Caki2 (cell line): ENCODE measurements at places on chromosomes 6 and 20. TPM values are rescaled to one million over a fixed set of nuclear protein-coding genes. Genes with fewer than 3 reads are reported as not detected.

- DNase-seq, result no peak
Observed at GRCh38 chr6:31053873-31054272, 43.6 kb downstream of the MUC22 start.

GRCh38 chr20:845226-845868 lies 11.8 kb downstream of the FAM110A start:
- DNase-seq, result no peak

DNA sequence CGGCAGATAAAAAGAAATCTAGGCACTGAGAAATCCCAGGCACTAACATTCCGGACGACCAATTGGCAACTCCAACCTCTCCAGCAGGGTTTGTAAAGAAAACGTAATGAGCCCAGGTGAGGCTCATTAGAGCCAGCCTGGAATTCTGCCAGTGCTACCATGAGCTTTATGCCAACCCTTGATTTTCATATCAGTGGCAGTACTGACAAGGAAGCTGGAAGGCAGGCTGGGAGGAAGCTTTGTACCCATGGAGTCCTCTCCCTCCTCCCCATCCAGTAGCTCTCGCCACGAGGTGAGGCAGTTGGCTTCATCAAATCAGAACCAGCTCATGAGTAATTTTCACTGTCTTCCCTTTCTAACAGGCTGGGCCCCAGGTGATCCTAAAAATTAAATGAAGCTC lies 250.2 kb downstream of the ZNF217 start:
- DNase-seq, result no peak

- no peak for DNase-seq
Observed at GRCh38 chr6:20712011-20712410, 177.8 kb downstream of the CDKAL1 start.

DNA sequence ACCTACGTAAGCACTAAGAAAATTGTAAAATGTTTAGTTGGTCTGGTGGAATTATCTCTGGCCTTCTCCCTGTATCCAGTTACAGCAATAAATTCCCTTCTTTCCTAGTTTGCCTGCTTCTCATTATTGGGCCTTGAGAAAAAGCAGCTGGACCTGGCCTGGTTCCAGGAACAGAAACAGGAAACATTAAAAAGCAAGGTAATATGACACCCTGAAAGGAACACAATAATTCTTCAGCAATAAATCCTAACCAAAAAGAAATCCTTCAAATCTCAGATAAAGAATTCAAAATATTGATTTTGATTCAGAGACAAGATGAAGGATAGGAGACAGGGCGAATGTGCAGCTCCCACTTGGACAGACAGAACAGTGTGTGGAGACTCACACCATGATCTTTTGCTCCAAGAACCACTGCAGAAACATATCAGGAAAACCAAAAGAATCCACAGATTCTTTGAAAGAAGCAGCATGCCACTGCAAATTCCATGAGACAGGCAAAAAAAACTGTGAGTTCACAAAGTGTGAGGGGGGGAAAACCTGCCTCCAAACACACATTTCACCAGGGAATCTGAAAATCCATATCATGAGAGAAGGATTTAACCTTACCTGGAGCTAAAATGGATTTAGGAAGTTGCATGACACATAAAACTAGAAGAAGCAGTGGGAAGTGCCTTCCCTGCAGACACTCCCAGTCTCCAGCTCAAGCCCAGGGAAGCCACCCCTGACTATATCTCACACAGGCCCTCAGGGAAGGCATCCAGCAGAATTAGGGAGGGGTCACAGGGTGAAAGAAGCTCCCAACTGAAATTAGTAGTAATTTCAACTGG lies 28.9 kb downstream of the TREM1 start:
- DNase-seq, result no peak

GRCh38 chr6:149334682-149335160 lies 17.2 kb downstream of the TAB2 start:
- peak; percentile 71 for DNase-seq

DNA sequence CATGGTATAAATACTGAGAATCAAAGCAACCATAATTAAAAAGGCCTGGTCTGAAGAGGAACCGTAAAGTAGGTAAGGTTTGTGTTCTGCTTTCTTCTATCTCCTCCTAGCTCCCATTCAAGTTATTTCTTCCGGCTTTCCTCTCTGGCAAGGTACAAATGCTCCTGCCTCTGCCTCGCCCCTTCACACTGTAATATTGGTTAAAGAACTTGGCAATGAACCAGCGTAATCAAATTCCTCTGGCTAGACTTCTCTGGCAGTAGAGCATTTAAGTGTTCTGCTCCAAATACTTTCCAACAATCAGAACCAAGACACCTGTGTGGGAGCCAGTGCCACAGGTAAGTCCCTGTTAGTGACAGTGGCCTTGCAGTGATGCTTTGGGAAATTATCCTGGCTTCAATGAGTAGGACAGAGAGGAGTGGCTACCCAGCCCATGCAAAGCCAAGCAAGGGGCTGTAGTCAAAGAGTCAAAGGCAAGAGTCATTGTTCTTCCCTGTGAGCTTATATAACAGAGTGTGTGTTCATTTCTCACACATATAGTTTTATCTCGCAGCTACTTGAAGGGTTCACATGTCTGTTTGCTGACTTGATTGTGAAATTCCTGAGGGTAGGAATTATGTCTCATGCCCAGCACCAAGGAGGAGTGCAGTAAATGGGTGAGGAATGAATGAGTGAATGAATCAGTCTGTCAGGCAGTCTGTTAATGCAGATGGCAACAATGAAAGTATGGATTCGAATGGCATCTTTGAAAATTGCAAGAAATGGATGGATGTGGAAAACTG lies 329.3 kb downstream of the NRN1 start:
- no peak for DNase-seq

DNA sequence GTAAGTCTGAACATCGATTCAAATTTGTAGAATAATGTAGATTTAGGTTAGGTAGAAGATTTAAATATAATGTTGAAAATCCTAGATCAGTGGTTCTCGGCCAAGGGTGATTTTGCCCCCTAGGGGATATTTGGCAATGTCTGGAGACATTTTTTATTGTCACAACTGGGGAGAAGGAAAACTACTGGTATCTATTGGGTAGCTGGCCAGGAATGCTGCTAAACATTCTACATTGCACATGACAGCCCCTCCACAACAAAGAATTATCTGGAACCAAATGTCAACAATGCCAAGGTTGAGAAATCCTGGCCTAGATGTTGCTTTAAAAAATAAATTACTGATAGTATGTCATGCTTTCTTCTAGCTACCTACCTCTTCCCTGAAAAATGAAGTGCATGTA lies 76.1 kb downstream of the HIVEP2 start:
- peak; percentile 30 for DNase-seq

- no peak for DNase-seq
Observed at GRCh38 chr20:58130156-58130555, 98.3 kb downstream of the ANKRD60 start.

DNA sequence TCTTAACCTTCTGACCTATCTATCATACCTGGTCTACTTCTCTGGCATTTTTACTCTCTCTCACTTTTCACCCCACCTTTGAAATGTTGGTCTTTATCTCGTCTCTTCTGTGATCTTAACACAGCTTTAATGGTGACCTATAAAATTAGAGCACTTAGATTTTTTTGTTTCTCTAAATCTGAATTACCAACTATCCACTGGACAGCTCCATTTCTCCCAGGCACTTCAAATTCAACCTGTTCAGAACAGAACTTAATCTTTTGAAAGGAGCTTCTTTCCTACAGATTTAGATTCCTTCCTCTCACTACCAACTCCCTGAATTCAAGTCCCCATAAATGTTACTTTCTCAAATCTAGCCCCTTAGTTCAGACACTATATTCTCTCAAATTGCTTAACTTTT lies 15.0 kb upstream of the MTFR2 start:
- no peak for DNase-seq

GRCh38 chr6:44415873-44416502 lies 28.5 kb downstream of the CDC5L start:
- peak; percentile 40 for DNase-seq

DNA sequence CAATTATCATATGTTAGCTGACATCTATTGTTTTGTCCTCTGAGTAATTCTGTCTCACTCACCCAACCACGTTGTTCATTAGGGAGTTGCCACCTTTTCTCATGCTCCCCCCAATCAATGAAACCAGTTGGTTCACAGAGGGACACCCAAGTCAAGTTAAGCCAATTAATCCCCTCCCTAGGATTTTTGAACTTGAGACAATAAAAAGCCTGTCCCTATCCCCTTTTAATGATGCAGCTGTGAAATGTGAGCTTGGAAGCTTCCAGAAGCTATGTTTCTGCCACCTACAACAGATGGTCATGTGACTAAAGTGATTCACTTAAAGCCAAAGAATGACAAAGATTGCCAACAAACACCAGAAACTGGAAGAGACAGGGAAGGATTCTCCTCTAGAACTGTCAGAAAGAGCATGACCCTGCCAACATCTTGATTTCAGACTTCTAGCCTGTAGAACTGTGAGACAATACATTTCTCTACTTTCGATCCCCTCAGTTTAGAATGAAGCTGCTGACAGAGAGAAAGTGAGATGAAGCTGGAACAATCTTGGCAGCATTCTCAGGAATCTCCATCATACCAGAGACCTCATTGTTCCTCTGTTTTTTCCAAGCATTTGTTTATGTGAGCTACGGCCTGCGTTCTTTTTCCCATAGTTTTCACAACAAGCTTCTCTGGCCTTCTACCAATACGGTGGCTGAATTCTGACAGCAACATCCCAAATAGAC lies 57.8 kb upstream of the TPD52L1 start:
- no peak for DNase-seq

DNA sequence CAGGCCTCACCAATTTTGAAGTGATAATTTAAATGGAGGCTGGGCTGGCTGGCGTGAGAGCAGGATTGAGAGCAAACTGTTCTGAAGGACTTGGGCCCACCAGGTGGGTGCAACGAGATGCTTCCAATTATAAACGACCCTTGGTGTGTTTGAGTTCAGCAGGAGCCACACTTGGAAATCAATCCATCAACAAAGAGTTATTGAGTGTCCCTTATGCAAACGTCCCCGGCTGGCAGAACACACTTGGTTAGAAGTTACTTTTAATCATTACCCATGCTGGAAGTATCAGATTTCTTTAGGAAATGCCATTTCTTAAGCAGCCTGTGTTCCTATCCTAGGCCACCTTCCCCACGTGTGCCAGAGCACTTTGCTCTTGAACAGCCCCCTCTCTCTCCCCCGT lies 37.8 kb upstream of the ZNF831 start:
- no peak for DNase-seq

DNA sequence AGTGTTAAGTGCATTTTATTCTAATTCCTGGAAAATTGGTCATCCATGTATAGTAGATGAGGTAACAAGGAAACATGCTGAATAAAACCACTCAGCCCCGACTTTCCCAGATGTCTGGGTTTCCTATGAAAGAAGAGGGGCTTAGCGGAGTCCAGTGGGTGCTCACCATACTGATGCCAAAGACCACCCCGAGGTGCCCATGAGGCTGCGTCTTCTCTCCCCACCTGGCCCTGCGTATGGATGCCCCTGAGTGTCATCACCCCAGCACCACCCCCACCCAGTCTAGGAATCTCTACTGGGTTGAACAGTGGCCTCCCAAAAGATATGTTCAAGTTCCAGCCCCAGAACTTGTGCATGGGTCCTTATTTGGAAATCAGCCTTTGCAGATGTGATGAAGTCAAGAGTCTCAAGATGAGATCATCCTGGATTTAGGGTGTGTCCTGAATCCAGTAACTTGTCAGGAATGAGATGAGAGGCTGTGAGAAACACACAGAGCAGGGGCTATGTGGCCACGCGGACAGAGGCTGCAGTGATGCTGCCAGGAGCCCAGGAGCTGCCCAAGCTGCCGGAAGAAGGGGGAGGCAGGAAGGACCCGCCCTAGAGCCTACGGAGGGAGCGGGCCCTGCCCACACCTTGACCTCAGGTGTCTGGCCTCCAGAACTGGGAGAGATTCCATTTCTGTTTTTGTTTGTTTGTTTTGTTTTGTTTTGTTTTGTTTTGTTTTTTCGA lies 124.6 kb upstream of the CDH4 start:
- peak; percentile 42 for DNase-seq

DNA sequence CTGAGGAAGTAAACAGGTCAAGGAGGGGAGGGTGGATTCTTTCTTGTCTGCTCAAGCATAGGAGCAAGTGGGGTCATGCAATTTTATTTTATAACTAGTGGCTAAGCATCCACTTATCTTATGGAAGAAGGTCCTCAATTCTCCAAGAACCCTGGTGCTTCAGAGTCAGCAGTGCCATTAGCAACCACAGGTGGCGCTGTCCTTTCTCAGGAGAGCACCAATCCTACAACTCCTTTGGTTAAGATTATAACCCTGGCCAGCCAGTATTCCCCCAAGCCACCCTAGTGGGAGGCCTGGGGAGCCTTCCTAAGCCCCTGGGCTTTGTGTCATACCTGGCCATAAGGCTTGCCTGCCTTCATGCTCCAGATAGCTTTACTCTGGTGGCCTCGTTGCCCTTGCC lies 60.7 kb downstream of the PCSK2 start:
- no peak for DNase-seq

DNA sequence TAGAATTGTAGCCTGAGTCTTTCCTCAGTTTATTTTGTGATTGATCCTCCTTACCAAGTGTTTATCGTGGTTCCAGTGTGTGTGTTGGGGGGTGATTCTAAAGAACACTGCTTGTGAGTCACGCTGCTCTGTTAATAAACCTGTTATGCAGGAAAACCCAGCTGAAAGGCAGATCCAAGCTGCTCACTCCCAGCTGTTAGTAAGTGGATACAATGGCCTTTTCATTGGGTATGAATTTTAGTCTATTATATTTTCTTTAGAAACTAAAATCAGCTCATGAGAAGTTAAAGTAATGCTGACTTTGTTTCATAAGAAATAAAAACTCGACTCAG lies 12.2 kb upstream of the DSTN start:
- peak; percentile 62 for DNase-seq

DNA sequence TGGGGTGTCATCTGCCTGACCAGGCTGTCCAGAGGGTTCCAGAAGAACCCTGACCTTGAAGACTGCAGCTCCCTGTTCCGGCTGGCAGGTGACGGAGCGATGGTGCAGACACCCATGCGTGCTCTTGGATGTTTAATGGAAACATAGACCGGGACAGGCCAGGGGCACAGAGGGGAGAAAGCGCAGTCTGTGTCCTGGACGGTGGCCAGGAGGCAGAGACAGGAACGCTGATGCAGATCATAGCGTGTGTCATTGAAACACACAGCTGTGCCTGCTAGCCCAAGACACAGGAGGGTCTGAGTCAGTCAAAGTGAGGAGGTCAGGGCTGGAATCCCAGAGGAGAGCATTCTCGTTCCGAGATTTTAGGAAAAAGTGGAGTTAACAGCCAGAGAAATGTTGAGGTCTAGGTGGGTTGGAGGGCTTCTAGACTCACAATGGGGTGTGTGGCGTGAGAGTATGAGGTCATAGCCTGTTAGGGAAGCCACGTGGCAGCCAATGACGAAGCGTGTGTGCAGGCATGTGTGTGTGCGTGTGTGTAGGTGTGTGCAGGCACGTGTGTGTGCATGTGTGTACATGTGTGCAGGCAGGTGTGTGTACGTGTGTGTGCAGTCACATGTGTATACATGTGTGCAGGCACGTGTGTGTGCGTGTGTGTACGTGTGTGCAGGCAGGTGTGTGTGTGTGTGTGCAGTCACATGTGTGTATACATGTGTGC lies 167.0 kb downstream of the ERMARD start:
- no peak for DNase-seq

ACOT13 gene
- total RNA-seq, result 56.4 and 85.2 TPM in 2 replicates

SLC32A1 gene
- total RNA-seq, result not detected in 2 replicates

TSPO2 gene
- not detected in 2 replicates for total RNA-seq

SYCP2 gene
- total RNA-seq, result 16.7 and 23.6 TPM in 2 replicates

TREML2 gene
- total RNA-seq, result not detected in 2 replicates
